ENCODE measurements at places on chromosomes 5 and 9. TPM values are rescaled to one million over a fixed set of nuclear protein-coding genes. Genes with fewer than 3 reads are reported as not detected.

Gene ALDH1A1
- total RNA-seq: 116 TPM

GRCh38 chr5:32255540-32255900, 57.2 kb downstream of the MTMR12 start:
- DNase-seq: no peak

GRCh38 chr9:111992523-111992922, 95.9 kb downstream of the UGCG start:
- DNase-seq: no peak

GRCh38 chr9:128947277-128947526, 201 bp downstream of the DOLK start:
- no peak for DNase-seq

- DNase-seq: no peak
Measured at GRCh38 chr5:76805821-76806505, 12.9 kb upstream of the F2RL1 start.

GRCh38 chr9:99266255-99267023, 44.4 kb downstream of the SEC61B start:
- DNase-seq: peak; percentile 76

- no peak for DNase-seq
Measured at GRCh38 chr5:169416583-169417196, 115.8 kb upstream of the SLIT3 start.

Measured in ovary (tissue), 10 donors.